Lung microvascular endothelial cell (primary cell): ENCODE measurements at places on chromosomes 7 and 10. TPM values are rescaled to one million over a fixed set of nuclear protein-coding genes. Genes with fewer than 3 reads are reported as not detected.
A peak's percentile ranks its signal among the peaks of the same experiment; 100 is the strongest.

The GHRHR gene
- not detected in 2 replicates for total RNA-seq

The FAM25C gene
- not detected in 2 replicates for total RNA-seq

The FANK1 gene
- total RNA-seq, result 0.60 and 0.87 TPM in 2 replicates

The TMEM196 gene
- total RNA-seq, result not detected in 2 replicates

The ITPRID1 gene
- not detected in 2 replicates for total RNA-seq

The IGF2BP3 gene
- 6.0 and 23.1 TPM in 2 replicates for total RNA-seq

The ADIRF gene
- 10.1 and 37.7 TPM in 2 replicates for total RNA-seq

The SPDYE6 gene
- not detected in 2 replicates for total RNA-seq

The ELN gene
- 4.6 and 15.5 TPM in 2 replicates for total RNA-seq

The CXCL12 gene
- total RNA-seq, result 1.3 and 7.1 TPM in 2 replicates

- no peak for DNase-seq
Measured at GRCh38 chr10:88045656-88046415, 182.4 kb downstream of the PTEN start.

- DNase-seq, result no peak
Measured at GRCh38 chr7:64793106-64793755, 997 bp upstream of the ZNF138 start.

GRCh38 chr7:6623589-6624245 is 8.3 kb downstream of the ZNF853 start:
- no peak for DNase-seq

DNA sequence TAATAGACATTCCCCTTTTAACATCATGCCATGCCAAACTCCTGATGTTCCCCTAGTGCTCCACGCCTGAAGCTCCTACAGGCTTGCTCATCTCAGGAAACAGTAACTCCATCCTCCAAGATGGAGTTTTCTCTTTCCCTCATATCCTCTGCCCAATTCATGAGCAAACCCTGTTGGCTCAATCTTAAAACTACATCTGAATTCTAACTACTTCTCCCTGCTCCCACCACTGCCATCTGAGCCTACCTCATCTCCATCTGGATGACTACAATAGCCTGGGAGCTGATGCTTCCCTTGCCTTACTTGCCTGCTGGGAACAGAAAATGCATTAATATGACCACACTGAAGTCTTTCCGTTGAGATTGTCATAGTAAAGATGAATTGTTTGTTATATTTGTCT is 271.7 kb upstream of the MKLN1 start:
- peak; percentile 40 for DNase-seq

- DNase-seq, result peak; percentile 53
Measured at GRCh38 chr7:130887957-130888371, 154.0 kb upstream of the KLF14 start.

DNA sequence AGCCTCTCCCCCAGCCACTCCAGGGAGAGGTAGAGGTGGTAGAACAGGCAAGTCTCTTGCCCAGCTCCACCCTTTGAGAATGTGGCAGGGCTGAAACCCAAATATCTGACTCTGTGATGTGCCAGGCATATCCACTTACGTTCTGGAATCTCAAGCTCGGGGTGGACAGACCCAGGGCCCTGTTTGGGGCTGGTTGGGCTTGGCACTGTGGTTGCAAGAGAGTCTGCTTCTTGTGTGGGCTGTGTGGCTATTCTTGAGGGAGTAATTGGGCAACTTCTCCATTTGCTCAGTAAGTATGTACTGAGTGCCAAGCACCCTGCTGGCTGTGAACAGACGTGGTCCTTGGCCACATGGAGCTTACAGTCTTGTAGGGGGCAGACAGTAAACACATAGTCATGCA is 4.7 kb downstream of the UBTD1 start:
- DNase-seq, result no peak

DNA sequence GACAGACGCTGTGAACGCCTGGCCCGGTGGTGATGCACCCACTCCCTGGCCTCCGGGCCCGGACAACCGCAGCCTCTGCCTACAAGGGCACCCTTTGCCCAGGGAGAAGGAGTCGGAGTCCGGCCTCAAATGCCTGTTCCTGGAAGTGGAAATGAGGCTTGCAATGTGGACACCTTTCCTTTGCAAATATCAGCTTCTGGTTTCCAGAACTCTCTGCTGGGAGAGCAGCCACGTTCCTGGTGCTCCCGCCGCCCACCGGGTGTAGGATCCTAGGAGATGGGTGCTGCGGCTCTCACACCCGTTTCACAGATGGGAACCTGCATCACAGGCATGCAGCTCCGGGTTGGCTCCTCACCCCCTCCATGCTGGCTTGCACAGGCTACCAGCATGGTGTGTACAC is 2.9 kb downstream of the FOXL3 start:
- no peak for DNase-seq

DNA sequence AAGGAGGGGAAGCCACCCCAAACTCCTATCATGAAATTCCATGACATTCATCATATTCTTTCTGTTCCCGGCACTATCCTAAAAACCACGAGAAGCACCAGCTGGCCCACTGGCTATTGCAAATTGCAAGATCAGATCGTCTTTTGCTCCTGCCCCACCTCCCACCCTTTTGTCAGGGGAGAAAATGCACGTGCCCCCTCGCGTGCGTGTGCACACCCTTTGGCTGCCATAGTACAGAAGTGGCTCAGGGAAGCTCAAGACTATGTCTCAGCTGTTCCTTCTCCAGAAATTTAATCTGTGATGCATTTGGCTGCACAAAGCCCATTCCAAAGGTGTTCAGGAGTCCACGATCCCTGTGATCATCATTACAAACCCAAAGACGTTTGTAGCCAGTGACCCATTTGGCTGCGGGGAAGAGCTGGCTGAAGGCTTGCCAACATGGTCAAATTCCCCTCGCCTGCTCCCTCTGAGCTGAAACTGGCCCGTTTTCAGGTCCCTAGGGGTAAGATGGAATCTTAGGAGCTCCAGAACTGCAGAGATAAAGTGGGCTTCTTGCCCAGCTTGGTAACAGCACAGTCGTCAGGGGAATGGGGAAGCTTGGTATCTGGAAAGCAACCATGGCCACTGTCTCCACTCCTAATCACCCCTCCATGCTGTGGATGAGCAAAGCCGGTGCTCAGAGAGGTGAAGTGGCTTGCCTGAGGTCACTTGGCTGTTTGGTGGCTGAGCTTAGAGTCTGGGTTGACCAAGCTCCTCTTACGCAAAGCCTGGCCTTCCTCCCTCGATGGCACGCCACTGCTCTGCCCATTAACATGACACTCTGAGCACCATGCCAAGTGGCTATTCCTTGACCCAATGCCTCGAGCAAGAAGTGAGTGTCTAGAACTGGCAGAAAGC is 155.4 kb downstream of the NEURL1 start:
- no peak for DNase-seq

- DNase-seq, result no peak
Measured at GRCh38 chr10:113357681-113358300, 195.1 kb upstream of the HABP2 start.

DNA sequence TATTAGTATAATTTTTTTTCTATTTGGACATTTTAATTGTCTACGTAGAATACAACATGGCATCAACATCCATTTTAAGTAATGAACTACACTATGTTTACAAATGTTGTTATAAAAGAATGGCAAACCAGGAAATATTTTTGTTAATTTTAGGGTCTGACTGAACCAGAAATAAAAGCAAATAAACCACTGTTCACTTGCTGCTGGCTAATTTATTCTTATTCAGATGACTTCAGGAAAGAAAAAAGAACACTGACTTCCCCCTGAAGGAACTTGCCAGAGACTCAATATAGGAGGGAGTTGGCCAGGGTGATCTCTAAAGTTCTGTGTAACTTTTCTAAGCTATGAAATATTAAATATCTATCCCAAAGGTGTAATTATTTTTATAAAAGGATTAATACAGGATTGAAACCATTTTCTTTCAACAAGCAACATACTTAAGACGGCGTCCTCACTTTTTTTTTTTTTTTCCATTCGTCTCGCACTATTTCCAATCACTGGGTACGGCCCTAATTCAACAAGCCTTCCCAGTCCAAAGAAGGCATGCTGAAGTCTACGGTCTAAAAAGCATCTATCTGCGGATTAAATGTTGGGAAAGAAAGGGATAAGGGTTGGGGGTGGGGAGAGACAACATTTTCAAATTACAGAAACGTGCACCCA is 1.2 kb downstream of the USP6NL start:
- peak; percentile 29 for DNase-seq

- DNase-seq, result peak; percentile 6
Measured at GRCh38 chr10:34489973-34490745, 324.9 kb downstream of the PARD3 start.

DNA sequence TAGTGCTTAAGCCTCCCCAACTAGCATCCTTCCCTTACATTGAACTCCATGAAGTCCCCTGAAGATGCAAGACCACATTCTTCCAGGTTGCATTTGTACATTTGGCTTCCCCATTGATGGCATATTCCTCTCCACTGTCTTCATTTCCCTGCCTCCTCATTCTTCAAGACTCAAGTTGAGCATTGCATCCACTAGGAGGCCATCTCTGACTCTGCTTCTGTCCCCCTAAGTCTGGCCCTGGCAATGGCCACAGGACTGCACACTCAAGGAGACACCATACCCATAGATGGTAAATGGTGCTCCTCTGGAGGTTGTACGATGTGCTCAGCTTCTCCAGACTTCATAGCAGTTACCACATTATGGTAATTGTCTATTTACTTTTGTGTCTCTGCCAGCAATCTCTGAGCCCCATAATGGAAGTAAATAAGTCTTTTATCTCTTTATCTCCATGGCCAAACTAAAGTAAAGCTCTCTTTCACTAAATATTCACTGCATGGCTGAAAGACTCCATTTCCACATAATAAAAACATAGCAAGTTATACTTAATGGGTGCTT is 112.6 kb downstream of the PTPRZ1 start:
- DNase-seq, result no peak

DNA sequence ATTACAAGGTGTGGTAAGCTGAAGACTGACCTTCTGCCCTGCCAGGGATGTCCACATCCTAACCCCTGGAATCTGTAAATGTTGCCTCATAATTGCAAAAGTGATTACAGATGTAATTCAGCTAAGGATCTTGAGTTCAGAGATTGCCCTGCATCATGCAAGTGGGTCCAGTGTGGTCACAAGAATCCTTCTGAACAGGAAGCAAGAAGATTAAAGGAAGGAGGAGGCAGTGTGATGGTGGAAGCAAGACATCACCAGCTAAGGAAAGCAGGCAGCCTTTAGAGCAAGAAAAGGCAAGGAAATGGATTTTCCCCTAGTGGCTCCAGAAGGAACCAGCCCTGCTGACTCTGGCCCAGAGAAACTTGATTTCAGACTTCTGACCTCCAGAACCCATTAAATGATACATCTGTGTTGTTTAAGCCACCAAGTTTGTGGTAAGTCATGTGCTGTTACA is 78.1 kb downstream of the USP6NL start:
- no peak for DNase-seq

GRCh38 chr10:22335173-22335933 is 9.9 kb upstream of the SPAG6 start:
- DNase-seq, result peak; percentile 75

GRCh38 chr10:120584786-120585185 is 127.8 kb downstream of the PLPP4 start:
- no peak for DNase-seq

- no peak for DNase-seq
Measured at GRCh38 chr10:17684537-17684936, 40.6 kb downstream of the STAM start.

DNA sequence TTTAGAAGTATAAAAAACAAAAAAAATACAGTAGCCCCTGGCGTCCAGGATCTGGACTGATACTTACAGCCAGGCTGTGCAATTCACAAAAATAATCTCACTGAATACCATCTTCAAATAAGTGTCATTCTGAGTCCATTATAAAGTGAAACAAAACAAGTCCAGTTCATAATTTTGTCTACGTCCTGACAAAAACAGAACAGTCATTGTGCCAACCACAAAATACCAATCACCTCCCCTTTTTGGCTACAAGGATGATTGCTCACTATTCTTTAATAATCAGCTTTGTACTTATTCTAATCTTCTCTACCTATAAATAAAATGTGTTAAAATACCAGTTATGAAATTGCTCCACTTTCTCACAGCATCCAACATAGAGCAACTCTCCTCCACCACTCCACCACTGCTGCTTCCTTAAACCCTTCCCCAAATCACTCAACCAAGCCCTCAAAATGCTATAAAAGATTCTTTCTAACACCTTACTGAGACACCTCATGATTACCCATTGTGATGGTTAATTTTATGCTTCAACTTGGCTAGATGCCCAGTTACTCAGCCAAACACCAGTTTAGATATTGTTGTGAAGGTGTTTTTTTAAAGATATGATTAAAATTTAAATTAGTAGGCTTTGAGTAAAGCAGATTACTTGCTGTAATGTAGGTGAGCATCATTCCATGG is 479.8 kb upstream of the SEMA3A start:
- DNase-seq, result peak; percentile 81

DNA sequence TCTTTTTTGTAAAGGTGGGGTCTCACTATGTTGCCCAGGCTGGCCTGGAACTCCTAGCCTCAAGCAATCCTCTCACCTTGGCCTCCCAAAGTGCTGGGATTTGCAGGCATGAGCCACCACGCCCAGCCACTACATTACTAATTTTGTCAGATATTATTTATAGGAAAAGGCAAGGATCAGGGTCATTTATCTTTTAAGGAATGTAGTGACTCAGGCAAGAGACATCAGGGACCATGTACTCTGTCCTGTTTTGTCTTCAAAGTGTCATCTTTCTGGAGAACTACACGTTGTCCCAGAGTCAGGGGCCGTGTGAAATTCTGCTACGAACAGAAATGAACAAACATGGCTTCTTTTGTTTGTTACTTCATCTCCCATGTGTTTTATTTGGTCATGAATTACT is 105.3 kb downstream of the NPTX2 start:
- DNase-seq, result no peak

GRCh38 chr7:8254667-8255066 is 7.3 kb downstream of the ICA1 start:
- DNase-seq, result no peak

DNA sequence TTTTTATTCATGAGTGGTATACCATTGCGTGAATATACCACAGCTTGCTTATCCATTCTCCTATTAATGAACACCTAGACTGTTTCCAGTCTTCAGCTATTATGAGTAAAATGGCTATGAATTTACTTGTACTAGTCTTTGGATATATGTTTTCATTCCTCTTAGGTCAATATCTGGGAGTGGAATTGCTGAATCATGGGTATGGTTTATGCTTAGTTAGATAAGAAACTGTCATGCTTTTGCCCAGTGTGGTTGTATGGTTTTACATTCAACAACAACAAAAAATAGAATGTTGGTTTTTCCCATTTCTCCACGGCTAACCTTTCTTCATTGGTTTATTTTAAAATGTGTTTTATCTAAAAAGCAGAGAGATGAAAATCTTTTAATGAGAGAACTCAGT is 308.3 kb downstream of the PHF14 start:
- no peak for DNase-seq

- no peak for DNase-seq
Measured at GRCh38 chr10:11341283-11341960, 270.0 kb downstream of the USP6NL start.

DNA sequence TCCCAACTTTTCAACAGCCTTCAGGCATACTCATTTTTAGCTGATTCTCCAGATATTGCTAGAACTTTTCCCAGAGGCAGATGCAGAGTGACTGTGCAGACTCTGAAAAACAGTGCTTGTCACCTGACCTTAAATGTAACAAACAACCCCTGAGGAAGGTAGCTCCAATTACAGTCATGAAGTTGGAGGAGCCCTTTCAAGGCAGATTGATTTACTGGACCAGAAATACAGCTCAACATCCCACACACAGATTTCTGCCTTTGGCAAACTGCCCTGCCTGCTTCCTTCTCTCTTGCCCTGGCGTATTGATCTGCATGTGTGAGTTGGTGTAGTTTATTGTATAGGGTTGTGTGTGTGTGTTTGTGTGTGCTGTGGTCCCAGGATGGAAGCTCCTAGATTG is 38.5 kb downstream of the PYROXD2 start:
- DNase-seq, result no peak

- no peak for DNase-seq
Measured at GRCh38 chr10:94232711-94233383, 129.9 kb downstream of the NOC3L start.
